ENCODE measurements at places on chromosomes 12 and 14.

- no peak for DNase-seq
These were observed 2.1 kb downstream of the FBXO21 start for GRCh38 chr12:117188121-117188665.

- no peak for DNase-seq
These were observed 1.4 kb upstream of the FOS start for GRCh38 chr14:75277008-75277814.

DNA sequence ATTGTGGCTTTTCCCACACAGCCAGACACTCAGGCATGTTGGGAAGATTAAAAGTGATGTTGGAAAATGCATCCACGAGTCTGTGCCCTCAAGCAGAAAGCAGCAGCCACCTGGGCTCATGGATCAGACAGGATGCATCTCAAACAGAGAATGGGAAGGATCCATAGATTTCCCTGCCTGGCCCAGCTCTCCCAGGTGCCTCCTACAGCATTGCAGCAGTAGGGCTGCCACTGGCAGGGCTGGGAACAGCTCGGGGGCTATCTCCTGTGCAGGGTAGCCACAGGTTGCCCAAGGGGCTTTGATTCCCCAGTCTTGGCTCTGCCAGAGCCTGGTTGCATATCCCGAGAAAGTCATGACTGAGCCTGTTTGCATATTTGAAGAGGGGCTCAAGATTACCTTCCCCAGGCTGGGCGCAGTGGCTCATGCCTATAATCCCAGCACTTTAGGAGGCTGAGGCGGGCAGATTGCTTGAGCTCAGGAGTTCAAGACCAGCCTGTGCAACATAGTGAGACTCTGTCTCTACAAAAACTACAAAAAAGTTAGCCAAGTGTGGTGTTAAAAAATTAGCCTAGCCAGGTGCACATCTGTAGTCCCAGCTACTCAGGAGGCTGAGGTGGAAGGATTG, 19.5 kb downstream of the C14orf132 start:
- no peak for DNase-seq

- DNase-seq: no peak
These were observed 240.0 kb downstream of the DIO2 start for GRCh38 chr14:79971330-79971729.

DNA sequence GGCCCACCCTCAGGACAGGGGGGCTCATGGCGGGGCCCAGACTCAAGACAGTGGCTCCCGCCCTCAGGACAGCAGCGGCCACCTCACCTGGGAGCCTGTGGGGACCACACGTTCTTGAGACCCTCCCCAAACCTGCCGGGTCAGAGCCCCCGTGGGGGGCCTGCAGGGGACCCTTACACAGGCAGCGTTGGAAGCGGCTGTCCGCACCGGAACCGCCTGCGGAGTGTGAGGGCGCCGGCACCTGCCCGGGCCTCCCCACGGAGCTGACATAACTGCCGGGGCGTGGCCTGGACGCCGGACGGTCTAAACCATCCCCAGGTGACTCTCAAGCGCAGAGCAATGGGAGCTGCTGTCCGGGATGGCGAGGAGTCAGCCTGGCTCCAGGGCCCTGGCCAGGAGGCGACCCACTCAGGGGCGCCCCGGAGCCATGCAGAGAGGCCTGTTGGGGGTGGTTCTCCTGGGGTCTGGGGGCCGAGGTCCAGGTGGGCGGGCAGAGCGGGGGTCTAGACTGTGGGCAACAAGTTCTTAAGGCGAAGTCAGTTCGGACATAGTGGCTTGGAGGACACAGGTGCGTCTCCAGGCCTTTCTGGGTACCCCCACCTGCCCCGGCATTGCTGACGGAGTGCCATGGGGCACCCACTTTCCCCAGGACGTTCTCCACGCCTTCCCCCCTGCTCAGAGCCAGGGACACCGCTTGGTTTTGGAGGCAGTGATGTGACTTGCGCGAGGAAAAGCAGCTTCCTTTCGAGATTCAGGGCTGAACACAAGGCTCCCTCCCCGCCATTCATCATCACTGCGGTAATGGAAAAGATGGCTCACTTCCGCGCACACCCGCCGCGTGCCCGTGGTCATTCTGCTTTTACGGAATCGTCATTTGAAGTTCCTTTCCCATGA, 23.2 kb downstream of the GALNT9 start:
- DNase-seq: no peak

DNA sequence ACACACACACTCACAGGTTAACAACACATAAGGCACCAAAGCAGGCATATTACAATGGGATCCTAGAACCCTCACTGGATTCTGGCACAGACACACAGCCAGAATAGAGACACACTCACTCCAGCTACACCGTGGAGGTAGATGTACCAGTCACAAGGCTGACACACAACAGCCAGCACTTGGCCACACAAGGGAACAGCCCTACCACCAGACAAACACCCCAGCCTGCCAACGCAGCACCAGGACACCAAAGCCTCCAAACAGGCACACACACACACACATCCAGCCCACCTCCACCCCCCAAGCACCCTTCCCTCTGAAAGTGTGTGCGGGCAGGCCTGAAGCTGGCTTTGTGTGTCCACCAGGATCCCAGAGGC, 10.9 kb upstream of the ITGB7 start:
- no peak for DNase-seq

DNA sequence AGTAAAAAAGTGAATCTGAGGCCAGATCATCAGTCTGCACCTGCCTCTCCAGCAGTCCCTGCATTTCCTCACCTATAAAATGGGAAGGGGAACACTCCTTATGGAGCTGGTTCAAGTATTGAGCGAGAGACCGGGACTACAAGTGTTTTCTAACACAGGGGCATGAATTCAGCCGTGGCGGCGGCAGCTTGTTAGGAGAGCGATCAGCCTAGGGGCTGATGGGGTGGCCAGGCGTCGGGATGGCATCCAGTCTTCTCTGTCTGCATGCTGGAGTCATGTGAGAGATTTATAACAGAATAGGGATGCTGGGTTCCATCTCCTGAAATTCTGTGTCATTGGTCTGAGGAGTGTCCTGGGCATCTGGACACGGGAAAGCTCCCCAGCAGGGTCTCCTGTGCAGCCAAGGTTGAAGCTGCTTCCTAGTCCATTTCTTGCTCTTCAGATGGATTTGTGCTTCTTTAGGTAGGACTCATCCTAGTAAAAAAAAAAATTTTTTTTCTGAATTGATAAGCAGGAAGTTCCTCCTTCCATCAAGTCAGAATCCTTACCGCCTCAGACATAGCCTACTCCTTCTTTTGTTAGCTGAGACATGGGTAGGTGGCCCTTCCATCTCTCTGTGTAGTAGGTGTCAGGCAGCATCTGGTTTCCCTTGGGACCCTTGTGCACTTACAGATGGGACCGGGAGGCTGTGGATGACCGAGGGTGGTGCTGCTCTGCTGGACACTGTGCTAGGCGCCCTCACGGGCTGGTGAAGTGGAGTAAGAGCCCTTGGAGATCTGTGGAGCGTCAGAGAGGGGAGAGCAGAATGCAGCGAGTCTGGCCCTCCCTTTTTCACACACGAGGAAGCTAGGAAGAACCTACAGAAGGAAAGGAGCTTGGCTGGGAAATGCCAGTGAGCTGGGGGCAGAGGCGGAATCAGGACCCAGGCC, 146.7 kb downstream of the TSPAN9 start:
- no peak for DNase-seq

DNA sequence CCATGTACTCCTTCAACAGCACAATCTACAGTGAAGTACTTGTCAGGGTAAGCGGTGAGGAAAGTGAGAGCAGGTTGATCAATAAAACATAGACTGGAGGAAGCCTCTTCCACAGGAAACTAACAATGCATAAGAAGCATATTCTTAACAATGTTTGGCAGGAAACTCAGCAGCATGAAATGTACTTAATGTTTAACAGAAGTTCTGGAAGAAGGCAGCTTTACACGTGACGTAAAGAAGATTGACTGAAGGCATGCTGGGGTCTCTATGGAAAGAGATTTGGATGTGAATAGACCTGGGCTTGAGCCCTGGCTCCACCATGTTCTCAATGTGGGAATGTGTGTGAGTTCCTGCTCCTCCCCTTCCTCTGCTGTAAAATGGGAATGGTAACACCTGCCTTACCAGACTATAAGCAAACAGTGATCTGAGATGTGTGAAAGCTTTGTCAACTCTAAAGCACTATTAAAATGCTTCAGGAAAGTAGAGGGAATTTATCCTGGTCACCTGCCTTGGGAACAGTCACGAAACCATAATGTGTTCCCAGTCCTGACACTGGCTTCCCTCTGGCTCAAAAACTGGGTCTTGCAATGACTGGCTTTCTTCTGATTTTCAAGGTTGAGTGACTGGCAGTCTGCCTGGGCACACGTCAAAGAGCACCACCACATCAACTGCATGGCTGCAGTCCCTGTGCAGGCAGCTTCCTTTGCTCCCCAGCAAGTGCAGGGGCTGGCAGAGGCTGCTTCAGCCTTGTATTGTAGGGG, 384.6 kb downstream of the APAF1 start:
- no peak for DNase-seq

- no peak for DNase-seq
These were observed 8.0 kb downstream of the KLHL33 start for GRCh38 chr14:20428010-20428365.

DNA sequence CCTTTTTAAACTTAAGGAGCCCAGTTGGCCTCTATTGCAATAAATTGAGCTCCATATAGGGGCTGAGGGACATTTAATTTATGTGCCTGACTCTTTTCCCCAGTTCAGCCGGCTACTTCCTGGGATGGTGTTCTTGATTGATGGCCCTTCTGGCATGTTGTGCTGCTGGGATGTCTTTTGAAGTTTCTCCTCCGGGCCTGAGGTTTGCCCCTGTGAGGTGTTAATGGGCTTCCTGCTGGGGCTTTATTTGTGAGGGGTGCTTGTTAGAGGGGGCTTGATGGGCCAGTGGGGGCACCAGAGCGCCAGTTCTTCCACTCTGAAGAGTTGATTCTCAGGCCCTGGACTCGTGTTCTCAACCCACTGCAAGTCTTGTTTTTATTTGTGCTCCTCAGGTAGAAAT, 69.6 kb downstream of the CHST11 start:
- DNase-seq: no peak

GRCh38 chr12:49930515-49931288, 19.8 kb upstream of the AQP2 start:
- no peak for DNase-seq

DNA sequence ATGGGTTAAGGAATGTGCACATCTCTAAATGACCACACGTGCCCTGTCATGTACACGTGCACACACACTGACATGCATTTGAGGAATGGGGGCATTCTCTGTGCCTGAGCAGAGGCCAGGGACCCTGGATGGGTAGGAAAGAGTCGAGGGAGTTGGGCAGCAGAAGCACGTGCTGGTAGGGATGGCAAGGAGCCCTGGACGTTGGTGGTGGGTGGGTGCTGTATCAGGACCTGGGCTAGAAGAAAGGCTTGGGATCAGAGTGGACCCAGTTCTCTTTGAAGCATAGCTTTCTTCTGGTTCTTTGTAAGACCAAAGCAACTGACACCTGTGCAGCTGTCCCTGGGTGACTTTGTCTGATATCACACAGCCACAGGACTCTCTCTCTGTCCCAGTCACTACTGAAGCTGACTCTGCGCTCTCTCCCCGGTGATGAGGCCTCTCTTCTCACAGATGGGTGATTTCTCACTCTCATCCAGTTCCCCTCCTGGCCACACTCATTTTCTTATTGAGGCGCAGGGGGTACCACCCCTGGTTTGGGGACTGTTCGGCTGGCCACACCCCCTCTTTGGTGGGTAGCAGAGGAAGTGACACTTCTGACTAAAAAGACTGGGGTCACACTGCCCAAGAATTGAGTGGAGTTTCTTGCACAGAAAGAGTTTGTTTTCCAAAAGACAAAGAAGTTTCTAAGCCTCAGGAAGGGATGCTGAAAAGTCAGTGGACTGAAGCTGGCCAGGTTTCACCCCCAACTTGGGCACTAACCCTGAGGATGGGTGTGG, 171.7 kb upstream of the RTL1 start:
- no peak for DNase-seq

DNA sequence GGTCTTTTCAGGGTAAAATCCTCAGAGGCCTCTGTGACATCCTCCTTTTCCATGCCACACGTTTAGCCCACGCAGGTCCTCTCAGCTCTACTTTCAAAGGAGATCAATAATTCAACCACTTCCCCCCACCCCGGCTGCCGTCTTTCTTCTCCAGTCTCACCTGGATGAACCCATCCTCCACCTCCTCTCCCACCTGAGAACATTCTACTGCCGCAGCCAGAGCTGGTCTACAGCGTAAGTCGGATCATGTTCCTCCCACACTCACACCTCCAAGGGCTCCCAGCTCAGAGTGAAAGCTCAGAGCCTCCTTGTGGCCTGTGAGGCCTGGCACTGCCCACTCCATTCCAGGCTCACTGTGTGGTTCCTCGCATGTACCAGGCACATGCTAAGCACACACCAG, 246.6 kb downstream of the CHST11 start:
- DNase-seq: no peak

GRCh38 chr12:121250359-121250758, 40.4 kb downstream of the P2RX4 start:
- DNase-seq: no peak

DNA sequence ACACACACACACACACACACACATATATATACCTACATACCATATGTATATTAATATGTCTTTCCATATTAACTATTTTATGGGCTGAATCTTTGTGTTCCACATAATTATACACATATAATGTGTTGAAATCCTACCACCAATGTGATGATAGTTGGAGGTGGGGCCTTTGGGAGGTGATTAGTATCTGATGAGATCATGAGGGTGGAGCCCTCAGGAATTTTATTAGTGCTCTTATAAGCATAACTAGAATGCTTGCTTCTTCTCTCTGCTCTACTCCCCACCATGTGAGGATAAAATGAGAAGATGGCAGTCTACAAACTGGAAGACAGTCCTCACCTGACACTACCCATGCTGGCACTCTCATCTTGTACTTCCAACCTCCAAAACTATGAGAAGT, 1193.5 kb upstream of the FLRT2 start:
- DNase-seq: no peak

DNA sequence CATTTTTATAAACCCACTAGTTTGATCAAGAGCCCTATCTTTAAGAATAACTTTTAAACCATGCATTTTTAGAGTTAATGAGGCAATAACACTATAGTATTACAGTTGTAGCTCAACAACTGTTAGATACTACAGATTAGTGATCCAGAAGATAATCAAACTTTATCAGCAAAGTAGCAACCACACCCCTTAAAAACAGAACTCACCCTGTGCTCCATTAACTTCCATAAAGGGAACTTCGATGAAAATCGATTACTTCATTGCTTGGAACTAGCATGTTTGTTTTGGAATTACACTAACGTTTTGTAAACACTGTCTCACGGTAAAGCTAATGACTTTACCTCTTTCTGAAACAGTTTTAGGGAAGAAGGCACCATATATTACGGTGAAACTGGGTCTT, 1.4 kb downstream of the SGPP1 start:
- no peak for DNase-seq

DNA sequence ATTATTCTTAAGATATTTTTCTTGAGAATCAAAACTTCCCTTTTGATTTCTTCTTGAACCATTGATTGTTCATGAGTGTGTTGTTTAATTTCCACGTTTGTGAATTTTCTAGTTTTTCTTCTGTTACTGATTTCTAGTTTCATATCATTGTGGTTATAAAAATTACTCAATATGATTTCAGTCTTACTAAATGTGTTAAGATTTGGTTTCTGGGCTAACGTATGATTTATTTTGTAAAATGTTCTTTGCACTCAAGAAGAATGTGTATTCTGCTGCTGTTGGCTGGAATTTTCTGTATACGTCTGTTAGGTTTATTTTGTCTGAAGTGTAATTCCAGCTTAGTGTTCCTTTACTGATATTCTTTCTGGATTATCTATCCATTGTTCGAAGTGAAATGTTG, 24.7 kb downstream of the TRMT5 start:
- DNase-seq: no peak
